ENCODE measurements at places on chromosomes 1 and 21.
A peak's percentile ranks its signal among the peaks of the same experiment; 100 is the strongest.

DNA sequence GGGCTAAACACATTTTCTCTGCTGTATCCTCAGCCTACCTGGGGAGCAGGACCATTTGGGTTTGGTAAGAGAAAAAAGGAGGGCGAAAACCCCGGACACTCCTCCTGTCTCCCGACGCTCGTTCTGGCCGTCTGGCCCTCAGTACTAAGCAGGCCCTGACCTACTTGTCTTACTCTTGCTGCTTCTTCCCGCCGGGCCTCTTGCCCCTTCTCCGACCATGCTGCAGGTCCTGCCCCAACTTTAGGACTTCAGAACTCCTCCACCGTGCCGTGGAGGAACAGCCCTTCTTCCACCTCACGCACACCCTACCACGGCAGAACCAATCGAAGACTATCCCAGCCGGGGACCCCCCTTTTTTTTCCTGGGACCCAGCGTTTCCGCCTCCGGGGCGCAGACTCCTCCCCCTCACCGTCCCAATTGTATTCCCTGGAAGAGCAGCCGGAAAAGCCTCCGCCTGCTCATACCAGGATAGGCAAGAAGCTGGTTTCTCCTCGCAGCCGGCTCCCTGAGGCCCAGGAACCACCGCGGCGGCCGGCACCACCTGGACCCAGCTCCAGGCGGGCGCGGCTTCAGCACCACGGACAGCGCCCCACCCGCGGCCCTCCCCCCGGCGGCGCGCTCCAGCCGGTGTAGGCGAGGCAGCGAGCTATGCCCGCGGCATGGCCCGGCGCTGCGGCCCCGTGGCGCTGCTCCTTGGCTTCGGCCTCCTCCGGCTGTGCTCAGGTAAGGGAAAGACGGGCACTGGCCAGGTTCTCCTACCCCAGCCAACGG lies at the start of gene CHRNB2:
TSS of gene CHRNB2 (plus strand) at position 393 of the 771 bp plus-strand sequence. CDS start at position 660, 267 bp downstream.
- no peak for DNase-seq

DNA sequence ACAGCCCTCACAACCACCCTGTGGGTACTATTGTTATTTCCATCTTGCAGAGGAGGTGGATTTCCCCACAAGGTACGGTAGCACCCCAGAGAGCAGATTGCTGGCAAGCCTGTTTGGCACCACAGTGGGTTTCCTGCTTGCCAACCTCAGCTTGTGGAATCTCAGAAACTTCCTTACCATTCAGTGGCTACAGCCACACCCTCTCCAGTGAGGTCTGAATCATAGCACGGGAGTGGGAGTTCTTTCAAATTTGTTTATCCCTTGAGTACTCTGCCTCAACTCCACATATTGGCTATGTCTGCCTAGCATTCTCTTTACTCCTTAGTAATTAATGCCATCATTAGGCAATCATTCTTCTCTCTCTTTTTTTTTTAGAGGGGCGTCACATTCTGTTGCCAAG lies 162.1 kb downstream of the PTPRU start:
- DNase-seq, result no peak

DNA sequence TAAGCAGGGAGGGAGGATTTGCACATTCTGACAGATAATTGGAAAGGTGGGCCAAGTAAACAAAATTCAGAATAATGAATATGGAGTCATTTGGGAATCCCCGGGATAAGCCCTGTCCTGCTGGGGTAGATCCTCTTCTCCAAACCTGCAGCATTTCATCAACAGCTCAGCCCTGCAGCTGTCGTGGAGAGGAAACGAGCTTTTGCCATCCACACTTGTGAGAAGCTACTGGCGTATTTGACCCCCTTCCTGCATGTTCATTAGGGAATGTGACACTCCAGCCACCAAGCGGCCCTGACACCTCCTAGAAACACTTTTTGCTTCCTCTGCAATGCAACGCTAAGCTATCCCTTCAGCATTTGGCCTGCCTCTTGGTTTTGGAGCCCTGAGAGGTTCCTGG lies 8.0 kb upstream of the LEFTY2 start:
- no peak for DNase-seq

GRCh38 chr21:33894736-33895288 lies 20.8 kb downstream of the ATP5PO start:
- DNase-seq, result peak; percentile 68

DNA sequence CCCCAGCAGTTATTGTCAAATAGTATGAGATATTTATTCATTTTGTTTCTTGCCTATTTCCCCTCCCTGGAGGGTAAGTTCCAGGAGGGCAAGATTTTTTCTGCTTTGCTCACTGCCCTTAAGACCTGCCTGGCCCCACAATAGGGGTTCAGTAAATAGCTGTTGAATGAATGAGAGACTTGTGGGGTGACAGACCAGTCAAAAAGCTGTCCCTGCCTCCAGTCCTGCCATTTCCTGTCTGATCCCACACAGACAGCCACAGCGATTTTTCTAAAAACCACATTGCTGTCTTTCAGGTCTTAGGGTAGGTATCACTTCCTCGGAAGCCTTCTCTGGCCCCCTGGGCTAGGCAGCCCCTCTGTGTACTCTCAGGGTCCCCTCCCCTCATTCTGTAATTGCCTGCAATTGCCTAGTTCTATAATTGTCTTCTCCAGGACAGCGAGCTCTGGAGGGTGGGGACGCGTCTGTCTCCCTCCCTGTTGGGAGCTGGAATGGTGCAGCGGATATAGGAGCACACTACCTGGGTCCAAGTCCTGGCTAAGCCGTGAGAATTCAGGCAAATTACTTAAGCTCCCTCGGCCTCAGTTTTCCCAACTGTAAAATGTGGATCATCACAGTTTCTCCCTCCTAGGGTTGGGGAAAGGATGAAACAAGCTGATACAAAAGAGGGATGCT lies 1.8 kb upstream of the EXTL1 start:
- no peak for DNase-seq

Measured in renal cortex interstitium (tissue), 15 donors.